Activated CD4-positive, alpha-beta T cell treated with anti-CD3 and anti-CD28 coated beads for 36 hours (primary cell): ENCODE measurements at places on chromosomes 11 and 22. TPM values are rescaled to one million over a fixed set of nuclear protein-coding genes. Genes with fewer than 3 reads are reported as not detected.
A peak's percentile ranks its signal among the peaks of the same experiment; 100 is the strongest.

GRCh38 chr11:34149786-34150185 lies 44.4 kb downstream of the NAT10 start:
- peaks cover 44% of the 10 kb centered on the region for H3K36me3 ChIP-seq
- no peak for DNase-seq
- peaks cover 2% of the 10 kb centered on the region for H3K4me1 ChIP-seq
- no peak overlapping the region for H3K27ac ChIP-seq
- H3K27me3 ChIP-seq: no peaks in the 10 kb centered on the region

DNA sequence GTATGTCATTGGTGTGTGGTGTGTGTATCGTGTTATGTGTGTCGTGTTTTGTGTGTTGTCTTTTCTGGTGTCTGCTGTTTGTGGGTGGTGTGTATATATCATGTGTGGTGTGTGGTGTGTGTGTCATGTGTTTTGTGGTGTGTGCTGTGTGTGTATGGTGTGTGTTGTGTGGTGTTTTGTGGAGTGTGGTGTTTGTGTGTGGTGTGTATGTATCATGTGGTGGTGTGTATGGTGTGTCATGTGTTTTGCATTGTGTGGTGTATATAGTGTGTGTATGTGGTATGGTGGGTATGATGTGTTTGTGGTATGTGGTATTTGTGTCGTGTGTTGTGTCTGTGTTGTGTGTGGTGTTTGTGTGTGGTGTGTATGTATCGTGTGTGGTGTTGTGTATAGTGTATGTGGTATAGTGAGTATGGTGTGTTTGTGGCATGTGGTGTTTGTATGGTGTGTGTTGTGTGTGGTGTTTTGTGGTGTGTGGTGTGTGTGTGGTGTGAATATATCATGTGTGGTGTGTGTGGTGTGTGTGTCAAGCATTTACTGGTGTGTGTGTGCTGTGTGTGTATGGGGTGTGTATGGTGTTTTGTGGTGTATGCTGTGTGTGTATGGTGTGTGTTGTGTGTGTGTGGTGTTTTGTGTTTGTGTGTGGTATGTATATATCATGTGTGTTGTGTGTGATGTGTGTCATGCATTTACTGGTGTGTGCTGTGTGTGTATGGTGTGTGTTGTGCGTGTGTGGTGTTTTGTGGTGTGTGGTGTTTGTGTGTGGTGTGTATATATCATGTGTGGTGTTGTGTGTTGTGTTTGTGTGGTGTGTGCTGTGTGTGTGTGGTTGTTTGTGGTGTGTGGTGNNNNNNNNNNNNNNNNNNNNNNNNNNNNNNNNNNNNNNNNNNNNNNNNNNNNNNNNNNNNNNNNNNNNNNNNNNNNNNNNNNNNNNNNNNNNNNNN lies 12.7 kb downstream of the PIM3 start:
- no peak overlapping the region for H3K4me3 ChIP-seq
- no peaks in the 10 kb centered on the region for H3K27me3 ChIP-seq
- peak; percentile 21 for DNase-seq
- H3K4me1 ChIP-seq: peaks cover 37% of the 10 kb centered on the region
- H3K36me3 ChIP-seq: peaks cover 13% of the 10 kb centered on the region

DNA sequence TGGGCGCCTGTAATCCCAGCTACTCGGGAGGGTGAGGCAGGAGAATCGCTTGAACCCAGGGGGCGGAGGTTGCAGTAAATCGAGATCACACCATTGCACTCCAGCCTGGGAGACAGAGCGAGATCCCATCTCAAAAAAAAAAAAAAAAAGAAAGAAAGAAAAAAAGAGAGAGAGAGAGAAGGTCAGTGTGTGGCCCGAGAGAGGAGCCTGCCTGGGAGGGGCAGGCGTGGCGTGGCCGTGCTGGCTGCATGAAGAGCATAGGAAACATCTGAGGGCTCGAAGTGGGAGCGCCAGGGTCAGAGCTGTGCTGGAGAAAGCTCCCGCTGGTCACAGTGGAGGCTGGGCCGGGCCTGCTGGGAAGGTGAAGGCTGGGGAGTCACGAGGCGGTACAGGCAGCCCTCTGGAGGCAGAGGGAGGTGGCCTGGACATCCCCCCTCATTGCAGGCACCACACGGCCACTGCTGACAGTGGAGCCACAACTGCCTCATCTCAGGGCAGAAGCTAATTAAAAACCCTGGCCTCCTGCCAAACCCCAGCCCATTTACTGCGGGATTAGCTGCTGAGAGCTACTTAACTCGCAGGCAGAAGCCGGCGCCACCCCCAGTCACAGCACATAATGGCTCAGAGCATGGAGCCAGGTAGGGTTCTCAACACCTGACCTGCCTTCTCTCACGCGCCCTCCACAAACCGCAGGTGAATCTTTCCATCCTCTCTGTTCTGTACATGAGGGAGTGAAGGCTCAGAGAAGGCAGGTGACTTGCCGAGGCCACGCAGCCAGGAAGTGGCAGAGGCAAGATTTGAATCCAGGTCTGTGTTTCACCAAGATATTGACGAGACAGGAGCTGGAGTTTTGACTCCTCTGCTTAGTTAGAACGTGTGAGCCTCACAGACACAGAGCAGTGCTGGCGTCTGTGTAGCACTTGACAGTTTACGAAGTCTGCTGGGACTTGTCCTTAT lies 32.6 kb downstream of the NFAM1 start:
- no peak overlapping the region for H3K27ac ChIP-seq
- no peaks in the 10 kb centered on the region for H3K4me1 ChIP-seq
- DNase-seq: no peak
- no peaks in the 10 kb centered on the region for H3K27me3 ChIP-seq
- no peaks in the 10 kb centered on the region for H3K36me3 ChIP-seq
- no peak overlapping the region for H3K4me3 ChIP-seq

DNA sequence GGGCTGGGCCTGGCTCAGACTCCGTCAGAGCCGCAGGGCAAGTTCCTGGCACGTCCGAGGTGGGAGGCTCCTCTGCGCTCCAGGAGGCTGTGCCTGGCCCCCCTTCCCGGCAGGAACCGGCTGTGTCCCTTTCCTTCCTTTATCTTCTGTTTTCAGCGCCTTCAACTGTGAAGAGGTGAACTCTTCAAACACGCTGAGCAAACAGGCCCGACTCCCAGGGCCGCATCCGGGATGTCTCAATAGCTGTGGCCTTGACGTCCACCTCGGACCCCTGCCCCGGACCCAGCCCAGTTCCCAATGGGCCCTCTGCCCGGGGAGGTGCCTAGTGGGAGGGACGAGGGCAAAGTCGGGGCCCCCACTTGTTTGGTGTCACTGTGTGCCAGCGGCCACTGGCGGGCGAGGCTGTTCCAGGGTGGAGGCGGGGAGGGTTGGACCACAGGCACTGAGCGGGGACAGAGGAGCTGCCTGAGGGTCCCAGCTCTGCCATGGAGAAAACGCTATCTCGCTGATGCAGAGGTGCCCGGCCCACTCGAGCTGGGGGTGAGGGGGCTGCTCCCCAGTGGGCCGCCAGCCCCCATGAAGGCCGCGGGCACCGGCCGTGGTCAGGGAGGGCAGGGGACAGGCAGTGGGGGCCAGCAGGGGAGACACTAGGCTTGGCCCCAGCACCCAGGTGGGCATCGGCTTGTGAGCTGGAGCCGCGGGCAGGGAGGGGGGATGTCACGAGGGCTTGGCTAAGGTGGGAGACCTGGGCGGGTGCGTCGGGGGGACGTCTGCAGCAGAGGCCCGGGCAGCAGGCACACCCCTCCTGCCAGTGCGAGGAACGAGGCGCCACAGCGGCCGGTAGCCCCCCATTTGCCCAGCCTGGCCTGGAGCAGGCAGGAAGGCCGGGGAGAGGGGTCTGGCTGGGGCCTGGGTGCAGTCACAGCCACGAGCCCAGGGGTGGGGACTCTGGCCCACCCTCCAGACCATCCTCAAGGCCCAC lies 2.7 kb upstream of the MUC5B start:
- peaks cover 3% of the 10 kb centered on the region for H3K27me3 ChIP-seq
- no peak overlapping the region for H3K4me3 ChIP-seq
- H3K36me3 ChIP-seq: no peaks in the 10 kb centered on the region
- no peak overlapping the region for H3K27ac ChIP-seq
- no peaks in the 10 kb centered on the region for H3K4me1 ChIP-seq

DNA sequence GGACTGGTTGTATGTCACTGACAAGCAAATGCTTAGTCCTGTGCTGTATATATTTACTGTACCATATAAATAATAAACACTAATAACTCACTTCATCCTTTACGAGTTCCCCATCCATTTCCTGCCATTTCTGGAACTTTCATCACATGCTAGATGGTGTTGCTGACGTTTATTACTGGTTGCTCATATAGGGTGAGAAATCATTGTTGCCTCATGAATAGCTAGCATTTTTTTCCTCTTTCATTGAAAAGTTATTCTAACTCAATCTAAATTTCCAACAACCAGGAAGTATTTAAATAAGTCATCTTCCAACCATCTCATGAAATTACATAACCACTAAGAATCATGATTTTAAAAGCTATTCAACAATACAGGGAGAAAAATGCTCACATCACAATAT lies 88.6 kb upstream of the RCN1 start:
- no peak overlapping the region for H3K27ac ChIP-seq
- H3K27me3 ChIP-seq: peaks cover 10% of the 10 kb centered on the region
- no peak for DNase-seq
- no peaks in the 10 kb centered on the region for H3K4me1 ChIP-seq

DNA sequence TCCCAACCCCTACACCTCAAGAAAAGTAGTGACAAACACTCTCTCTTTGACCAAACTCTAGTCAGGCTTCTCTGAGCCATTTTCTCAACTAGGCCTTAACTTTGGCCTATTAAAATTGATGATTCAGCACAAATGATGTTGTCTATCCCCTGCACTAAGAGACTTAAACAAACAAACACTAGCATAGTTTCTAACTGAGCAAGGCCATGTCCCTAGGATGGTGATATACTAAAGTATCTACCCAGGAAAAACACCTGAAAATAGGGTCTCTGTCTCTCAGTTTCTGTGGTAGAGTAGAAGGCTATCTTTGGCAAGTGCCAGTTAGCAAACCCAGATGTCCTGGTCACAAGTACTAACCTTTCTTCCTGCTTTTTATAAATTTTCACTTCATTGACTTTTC lies 219.7 kb upstream of the ANO3 start:
- H3K36me3 ChIP-seq: no peaks in the 10 kb centered on the region
- H3K27ac ChIP-seq: no peak overlapping the region
- DNase-seq: no peak
- H3K4me1 ChIP-seq: no peaks in the 10 kb centered on the region
- no peaks in the 10 kb centered on the region for H3K27me3 ChIP-seq

DNA sequence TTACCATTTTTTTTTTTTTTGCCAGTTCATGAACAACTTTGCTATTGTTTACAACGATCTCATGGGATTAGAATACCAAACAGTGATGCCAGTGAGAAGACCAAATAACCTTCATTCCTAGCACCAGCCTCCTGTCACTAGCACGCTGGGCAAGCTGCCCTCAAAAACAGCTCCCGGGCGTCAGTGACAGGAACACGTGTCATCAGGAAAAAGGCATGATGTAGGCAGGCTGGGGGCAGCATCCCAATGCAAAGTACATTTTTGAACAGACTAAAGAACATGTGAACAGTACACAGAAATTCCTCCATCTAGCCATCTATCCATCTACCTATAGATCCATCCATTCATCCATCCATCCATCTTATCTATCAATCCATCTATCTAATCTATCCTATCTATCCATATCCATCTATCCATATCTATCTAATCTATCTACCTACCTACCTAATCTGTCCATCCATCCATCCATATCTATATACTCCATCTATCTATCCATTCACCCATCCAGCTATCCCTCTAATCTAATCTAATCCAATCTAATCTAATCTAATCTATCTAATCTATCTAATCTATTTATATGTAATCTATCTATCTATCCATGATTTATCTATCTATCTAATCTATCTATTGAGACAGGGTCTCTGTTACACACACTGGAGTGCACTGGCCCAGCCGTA lies 378.5 kb downstream of the SHANK2 start:
- no peak for DNase-seq
- H3K36me3 ChIP-seq: no peaks in the 10 kb centered on the region
- H3K27ac ChIP-seq: no peak overlapping the region
- peaks cover 10% of the 10 kb centered on the region for H3K27me3 ChIP-seq

DNA sequence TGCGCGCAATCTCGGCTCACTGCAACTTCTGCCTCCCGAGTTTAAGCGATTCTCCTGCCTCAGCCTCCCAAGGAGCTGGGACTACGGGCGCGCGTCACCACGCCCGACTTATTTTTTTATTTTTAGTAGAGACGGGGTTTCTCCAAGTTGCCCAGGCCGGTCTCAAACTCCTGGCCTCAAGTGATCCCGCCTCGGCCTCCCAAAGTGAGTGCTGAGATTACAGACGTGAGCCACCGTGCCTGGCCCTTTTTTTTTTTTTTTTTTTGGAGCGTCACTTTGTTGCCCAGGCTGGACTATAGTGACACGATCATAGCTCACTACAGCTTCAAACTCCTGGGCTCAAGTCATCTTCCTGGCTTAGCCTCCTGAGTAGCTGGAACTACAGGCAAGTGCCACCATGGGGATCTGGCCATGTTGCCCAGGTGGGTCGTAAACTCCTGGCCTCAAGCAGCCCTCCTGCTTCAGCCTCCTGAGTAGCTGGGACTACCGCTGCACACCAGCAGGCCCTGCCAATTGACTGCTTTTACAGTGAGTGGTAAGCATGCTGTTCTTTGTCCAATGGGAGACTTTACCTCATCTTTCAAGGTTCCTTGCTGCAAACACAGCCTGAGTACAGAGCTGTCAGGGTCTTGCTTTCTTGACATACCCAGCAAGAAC lies 600 bp upstream of the CENPM start:
- peaks cover 55% of the 10 kb centered on the region for H3K4me1 ChIP-seq
- peaks cover 33% of the 10 kb centered on the region for H3K36me3 ChIP-seq
- peak overlapping the region; percentile 90 for H3K27ac ChIP-seq
- no peaks in the 10 kb centered on the region for H3K27me3 ChIP-seq

- peaks cover 13% of the 10 kb centered on the region for H3K27me3 ChIP-seq
- H3K4me1 ChIP-seq: no peaks in the 10 kb centered on the region
- no peak for DNase-seq
- H3K27ac ChIP-seq: no peak overlapping the region
- no peak overlapping the region for H3K4me3 ChIP-seq
These were observed 25.2 kb downstream of the TSPAN32 start for GRCh38 chr11:2327032-2327431.

The SCUBE2 gene
- total RNA-seq: not detected

The PAFAH1B2 gene
- total RNA-seq: 57.5 TPM

The NXPE1 gene
- not detected for total RNA-seq

- no peak for DNase-seq
- H3K4me3 ChIP-seq: no peak overlapping the region
- H3K36me3 ChIP-seq: no peaks in the 10 kb centered on the region
- no peaks in the 10 kb centered on the region for H3K4me1 ChIP-seq
- no peak overlapping the region for H3K27ac ChIP-seq
These were observed 24.4 kb downstream of the NPTXR start for GRCh38 chr22:38819387-38819940.

The AIFM3 gene
- not detected for total RNA-seq

GRCh38 chr11:129917231-129917630 lies 21.9 kb upstream of the NFRKB start:
- peaks cover 14% of the 10 kb centered on the region for H3K36me3 ChIP-seq
- H3K4me3 ChIP-seq: no peak overlapping the region
- peaks cover 2% of the 10 kb centered on the region for H3K4me1 ChIP-seq
- H3K27me3 ChIP-seq: no peaks in the 10 kb centered on the region
